ENCODE measurements at places on chromosomes 1 and 21.

- no peak for DNase-seq
Observed at GRCh38 chr1:214582289-214582891, 20.6 kb upstream of the CENPF start.

DNA sequence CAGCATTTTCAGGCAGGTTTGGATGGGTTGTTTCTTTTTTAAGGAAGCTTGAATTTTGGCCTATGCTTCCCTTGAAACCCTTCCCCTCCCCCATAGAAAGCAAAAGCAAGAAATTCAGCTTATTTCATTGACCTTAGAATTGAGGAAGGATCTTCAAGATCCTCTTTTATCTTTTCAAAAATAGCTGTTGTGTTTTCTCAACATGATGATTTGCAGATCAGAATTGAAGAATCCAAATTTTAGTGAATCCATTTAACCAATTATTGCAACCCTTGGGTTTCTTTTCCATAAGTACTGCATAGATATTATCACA, 73.7 kb downstream of the LRRC8C start:
- DNase-seq: no peak

- peak; percentile 94 for DNase-seq
Observed at GRCh38 chr1:1630191-1630964, 1.6 kb upstream of the MMP23B start.

DNA sequence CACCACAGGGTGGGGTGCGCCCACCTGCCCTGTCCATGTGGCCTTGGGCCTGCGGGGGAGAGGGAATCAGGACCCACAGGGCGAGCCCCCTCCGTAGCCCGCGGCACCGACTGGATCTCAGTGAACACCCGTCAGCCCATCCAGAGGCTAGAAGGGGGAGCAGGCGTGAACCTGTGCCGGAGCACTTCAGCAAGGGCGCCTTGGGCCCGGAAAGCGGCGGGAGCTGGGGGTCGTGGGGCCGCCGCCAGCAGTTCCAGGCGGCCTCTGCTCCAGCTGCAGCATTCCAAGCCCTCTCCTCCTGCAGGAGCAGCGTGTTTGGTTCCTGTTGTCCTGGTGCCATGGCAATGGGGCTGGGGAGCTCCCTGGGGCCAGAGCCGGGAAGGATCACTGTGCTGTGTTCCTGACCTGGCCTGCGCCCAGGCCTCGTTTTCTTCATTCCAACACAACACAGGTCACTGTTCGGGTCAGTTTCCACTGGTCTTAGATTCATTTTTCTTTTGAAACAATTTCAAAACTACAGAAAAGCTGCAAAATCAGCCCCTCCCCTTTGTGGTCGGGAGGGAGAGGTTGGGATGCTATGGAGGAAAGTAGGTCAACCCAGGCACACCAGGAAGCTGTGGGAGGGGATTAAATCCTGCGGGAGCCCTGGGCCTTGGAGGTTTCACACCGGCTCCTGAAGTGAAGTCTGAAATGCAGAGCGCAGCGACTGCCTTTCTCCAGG, 18.8 kb downstream of the SLX9 start:
- no peak for DNase-seq

DNA sequence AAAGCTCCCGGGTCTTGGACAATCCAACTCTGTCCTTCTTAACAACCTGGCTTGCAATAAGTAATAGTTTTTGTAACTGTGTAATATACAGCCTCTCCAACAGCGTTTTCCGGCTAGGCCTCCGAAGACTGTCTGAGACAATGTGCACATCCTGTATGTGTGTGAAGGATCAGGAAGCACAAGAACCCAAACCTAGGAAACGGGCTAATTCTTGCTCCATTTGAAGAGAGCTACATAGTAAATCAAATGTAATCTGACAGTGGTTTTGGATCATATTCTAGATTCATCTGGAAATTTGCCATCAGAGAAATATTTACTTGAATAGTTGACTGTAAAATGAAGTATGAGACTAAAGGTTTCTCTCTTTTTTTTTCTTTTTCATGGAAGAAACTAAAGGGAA, 1.2 kb downstream of the GPR52 start:
- DNase-seq: no peak

DNA sequence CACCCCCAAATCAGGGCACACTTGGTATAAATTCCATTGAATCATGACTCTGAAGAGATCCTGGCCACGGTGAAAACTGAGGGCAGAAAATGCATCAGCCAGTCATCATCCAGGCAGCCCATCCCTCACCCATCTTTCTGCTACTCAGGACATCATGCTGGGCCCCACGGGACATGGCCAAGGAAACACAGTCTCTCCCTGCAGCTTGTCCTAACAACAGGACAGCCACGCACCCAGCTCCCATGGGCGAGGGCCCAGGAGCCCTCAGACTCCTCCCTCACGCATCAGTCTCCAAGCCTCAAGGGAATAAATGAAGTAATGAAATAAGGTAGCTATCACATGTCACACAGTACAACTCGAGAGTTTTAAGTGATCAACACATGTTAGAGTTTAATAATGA, 37.8 kb downstream of the ELK4 start:
- no peak for DNase-seq

GRCh38 chr1:226946841-226947240, 6.7 kb downstream of the COQ8A start:
- no peak for DNase-seq

GRCh38 chr1:152783095-152783494, 3.0 kb upstream of the LCE1E start:
- no peak for DNase-seq

DNA sequence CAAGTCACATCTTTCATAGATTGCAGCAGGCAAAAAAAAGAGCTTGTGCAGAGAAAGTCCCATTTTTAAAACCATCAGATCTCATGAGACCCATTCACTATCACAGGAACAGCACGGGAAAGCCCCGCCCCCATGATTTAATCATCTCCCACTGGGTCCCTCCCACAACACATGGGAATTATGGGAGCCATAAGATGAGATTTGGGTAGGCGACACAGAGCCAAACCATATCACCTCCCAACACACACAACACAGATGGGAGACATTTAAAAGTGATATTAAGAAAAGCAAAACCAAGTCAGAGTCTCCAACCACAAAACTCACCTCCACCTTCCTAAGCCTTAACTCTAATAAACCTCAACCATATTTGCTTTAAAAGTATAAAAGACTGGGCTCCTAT, 61.5 kb upstream of the TIAM1 start:
- DNase-seq: no peak

GRCh38 chr1:243974451-243975292, 76.4 kb upstream of the ZBTB18 start:
- no peak for DNase-seq

DNA sequence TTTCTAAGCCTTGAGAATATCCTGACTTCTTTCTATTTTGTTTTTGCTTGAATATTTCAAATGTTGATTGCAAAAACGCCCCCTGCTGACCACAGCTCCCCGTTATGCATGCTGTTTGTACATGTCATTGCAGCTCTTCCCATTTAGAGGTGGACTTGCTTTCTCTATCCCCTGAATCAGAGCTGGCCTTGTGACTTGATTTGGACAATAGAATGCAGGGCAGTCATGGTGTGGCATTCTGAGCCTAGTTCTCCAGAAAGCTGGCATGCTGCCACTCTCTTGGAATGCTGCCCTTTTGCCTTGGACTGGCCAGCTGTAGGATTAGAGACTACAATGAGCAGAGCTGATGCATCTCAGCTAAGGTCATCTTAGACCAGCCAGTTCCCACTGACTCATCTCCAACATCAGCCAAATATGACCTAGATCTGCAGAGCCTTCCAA, 1561.5 kb downstream of the MRPL39 start:
- DNase-seq: no peak

DNA sequence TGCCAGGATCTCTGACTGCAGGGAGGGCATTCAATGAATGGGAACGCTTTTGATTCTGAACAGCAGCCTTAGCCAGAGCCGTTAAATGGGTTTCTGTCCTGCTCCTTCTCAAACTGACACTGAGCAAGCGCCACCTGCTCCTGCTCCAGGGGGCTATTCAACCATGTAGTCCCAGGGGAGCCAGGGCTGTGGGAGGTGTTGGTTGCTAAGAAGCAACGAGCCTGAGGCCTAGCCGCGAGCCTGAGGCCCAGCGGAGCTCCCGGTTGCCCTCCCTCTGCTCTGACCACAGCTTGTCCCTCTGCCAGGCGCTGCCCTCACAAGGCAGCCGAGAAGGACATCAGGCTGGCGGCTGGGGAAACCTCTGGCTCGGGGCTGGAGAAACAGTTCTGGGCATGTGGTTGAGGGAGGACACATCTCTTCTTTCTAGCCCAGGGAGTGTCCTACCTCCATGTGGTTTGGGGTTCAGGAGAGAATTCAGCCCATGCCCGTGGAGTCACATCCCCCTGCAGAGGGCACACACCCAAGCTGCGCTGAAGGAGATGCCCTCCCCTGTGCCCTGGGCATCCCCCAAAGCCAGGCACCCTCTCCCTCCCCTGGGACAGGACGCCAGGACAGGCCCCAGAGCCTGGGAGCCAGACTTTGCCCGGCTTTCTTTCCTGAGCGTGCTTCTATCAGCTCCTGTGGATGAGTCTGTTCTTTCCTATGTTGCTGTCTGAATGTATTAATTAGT, 18.0 kb downstream of the PCP4 start:
- no peak for DNase-seq

- no peak for DNase-seq
Observed at GRCh38 chr1:4596486-4596885, 57.9 kb upstream of the AJAP1 start.

DNA sequence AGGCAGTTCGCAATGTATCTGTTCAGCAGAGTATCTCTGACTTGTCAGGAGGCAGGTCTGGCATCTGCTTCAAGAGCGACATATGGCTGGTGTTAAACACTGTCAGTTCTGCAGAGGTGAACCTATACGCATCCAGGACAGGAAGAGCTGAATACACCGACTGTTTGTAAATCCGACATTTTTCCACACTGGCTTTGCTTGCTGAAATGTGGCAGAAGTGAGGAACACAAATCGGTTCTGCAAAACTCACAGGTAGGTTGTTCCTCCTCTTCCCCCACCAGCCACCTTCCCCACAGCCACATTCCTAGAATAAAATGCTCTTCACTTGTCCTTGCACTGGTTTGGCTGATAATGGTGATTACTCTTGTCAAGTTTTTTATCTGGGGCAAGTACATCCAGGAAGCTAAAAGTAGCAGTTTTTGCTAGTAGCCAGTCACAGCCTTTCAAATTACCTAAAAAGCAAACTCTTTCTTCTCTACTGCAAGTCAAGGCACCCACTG, 289.2 kb downstream of the GRIK1 start:
- DNase-seq: no peak

- DNase-seq: no peak
Observed at GRCh38 chr1:59078070-59078800, 218.7 kb upstream of the FGGY start.

DNA sequence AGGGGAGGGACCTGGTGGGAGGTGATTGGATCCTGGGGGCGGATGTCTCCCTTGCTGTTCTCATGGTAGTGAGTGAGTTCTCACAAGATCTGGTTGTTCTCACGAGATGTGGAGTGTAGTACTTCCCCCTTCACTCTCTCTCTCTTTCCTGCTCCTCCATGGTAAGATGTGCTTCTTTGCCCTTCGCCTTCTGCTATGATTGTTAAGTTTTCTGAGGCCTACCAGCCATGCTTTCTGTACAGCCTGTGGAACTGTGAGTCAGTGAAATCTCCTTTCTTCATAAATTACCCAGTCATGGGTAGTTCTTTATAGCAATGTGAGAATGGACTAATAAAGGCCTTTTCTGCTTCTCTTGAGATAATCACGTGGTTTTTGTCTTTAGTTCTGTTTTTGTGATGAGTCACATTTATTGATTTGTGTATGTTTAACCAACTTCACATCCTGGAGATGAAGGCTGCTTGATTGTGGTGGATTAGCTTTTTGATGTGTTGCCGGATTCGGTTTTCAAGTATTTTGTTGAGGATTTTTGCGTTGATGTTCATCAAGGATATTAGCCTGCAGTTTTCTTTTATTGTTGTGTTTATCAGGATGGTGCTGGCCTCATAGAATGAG, 45.5 kb downstream of the RABGAP1L start:
- DNase-seq: peak; percentile 6

DNA sequence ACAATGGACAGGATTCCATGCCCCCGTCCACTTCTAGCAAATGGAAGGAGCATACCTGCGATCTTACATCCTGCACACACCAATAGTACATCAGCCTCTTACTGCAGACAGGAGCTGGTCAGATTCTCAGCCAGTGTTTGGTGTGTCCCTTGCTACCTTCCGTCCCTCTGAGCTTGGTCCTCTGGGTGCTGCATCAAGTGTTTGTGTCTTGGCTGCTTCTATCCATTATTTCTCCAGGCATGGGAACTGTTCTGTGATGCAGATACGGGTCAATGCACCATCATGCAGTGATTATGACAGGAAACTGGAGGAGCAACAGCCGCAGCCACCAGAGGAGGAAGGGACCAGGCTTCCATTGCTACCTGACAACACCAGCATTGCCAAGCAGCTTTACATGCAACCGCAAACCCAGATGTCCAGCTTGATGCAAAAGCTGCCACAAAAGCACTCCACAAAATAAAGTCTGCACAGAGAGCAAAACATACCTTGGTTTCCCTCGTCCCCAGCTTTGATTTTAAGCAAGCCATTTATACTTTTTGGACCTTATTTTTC, 21.9 kb upstream of the OVAAL start:
- DNase-seq: no peak

DNA sequence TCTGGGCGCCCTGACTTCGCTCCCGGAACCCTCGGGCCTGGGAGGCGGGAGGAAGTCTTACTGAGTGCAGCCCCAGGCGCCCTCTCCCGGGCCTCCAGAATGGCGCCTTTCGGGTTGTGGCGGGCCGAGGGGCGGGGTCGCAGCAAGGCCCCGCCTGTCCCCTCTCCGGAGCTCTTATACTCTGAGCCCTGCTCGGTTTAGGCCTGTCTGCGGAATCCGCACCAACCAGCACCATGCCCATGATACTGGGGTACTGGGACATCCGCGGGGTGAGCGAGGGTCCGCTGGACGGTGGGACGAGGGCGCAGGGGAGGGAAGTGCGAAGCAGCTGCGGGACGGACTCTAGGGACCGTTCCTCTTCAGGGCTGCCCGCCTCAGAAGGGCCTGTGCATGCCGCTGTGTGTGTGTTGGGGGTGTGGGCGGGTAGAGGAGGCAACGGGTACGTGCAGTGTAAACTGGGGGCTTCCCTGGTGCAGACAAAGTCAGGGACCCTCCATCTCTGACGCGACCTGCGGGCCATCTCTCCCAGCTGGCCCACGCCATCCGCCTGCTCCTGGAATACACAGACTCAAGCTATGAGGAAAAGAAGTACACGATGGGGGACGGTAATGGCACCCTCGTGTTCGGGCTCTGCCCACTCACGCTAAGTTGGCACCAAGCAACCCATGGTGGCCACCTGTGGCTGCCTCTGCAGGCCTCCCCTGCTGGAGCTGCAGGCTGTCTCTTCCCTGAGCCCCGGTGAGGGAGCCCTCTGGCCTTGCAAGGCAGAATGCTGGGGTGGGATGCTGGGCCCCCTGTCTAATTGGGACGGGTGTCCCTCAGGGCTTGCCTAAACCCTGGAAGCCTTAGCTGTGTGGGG, at the start of gene GSTM1:
GSTM1 (plus strand) TSS at position 177 of the 859 bp plus-strand sequence; CDS start at position 234, 57 bp downstream.
- DNase-seq: peak; percentile 70

- no peak for DNase-seq
Observed at GRCh38 chr1:153375511-153375910, at the start of gene S100A12. S100A12 (minus strand) TSS chr1:153375621; CDS start chr1:153374592, 1,029 bp downstream.

- no peak for DNase-seq
Observed at GRCh38 chr1:199553104-199553503, 474.4 kb upstream of the NR5A2 start.

- DNase-seq: no peak
Observed at GRCh38 chr1:183983371-183984105, 54.0 kb downstream of the COLGALT2 start.
